Chondrocyte (in vitro differentiated cells): ENCODE measurements at places on chromosomes 12 and 14. TPM values are rescaled to one million over a fixed set of nuclear protein-coding genes. Genes with fewer than 3 reads are reported as not detected.
A peak's percentile ranks its signal among the peaks of the same experiment; 100 is the strongest.

The BEST3 gene
- total RNA-seq: 0.15 to 0.20 TPM in 2 of 3 replicates, not detected in the other

The KRT73 gene
- total RNA-seq: not detected in 3 replicates

The CIDEB gene
- not detected in 3 replicates for total RNA-seq

The GYS2 gene
- not detected in 3 replicates for total RNA-seq

The SLC5A8 gene
- total RNA-seq: not detected in 3 replicates

The IAPP gene
- not detected in 3 replicates for total RNA-seq

- peaks cover 40% of the 10 kb centered on the region for H3K36me3 ChIP-seq
- no peak overlapping the region for H3K27ac ChIP-seq
- peak; percentile 38 for DNase-seq
- H3K4me3 ChIP-seq: no peak overlapping the region
- H3K4me1 ChIP-seq: peaks cover 9% of the 10 kb centered on the region
Measured at GRCh38 chr12:112149596-112149995, 24.2 kb downstream of the TRAFD1 start.

- H3K36me3 ChIP-seq: no peaks in the 10 kb centered on the region
- H3K27ac ChIP-seq: peak overlapping the region; percentile 99
- peaks cover 16% of the 10 kb centered on the region for H3K4me1 ChIP-seq
Measured at GRCh38 chr12:121992059-121992879, 29.4 kb upstream of the BCL7A start.

DNA sequence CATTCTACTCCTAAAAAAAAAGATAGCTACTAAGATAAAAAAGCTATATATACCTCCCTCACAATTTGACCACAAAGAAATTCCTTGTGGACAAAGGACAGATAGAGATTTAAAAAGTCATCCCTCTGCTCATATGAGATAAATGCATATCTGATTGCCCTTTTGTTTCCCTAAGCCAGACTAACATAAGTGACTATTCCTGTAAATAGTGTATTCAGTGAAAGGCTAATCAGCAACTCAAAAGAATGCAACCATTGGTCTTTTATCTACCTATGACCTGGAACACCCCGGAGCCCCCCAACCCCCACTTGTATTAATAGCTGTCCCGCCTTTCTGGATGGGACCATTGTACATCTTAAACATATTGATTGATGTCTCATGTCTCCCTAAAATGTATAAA, 6.3 kb upstream of the TMPO start:
- H3K36me3 ChIP-seq: no peaks in the 10 kb centered on the region
- H3K4me3 ChIP-seq: no peak overlapping the region
- H3K27me3 ChIP-seq: no peaks in the 10 kb centered on the region

DNA sequence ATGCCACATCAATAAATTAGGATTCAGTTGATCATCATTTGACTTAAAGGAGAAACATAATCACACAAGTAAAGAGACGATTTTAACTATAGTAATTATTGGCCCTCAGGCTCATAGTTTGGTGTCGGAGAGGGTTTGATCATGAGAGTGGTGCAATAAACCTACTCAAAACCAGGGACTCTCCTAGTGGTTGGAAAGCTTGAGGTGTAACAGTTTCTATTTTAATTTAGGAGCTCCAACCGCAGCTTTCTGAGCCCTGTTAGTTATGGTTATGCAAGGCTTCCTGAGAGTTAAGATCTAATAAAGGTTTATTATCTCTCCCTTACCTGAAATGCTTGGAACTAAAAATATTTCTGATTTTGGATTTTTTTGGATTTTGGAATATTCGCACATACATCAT, 36.4 kb downstream of the TMTC2 start:
- no peaks in the 10 kb centered on the region for H3K4me1 ChIP-seq
- H3K27me3 ChIP-seq: no peaks in the 10 kb centered on the region
- no peak for DNase-seq
- no peak overlapping the region for H3K27ac ChIP-seq
- no peaks in the 10 kb centered on the region for H3K36me3 ChIP-seq
- H3K4me3 ChIP-seq: no peak overlapping the region

GRCh38 chr14:63474111-63474510, 69.1 kb downstream of the PPP2R5E start:
- no peaks in the 10 kb centered on the region for H3K36me3 ChIP-seq
- H3K4me1 ChIP-seq: peaks cover 30% of the 10 kb centered on the region
- H3K27ac ChIP-seq: no peak overlapping the region
- no peaks in the 10 kb centered on the region for H3K27me3 ChIP-seq
- no peak for DNase-seq
- H3K4me3 ChIP-seq: no peak overlapping the region

DNA sequence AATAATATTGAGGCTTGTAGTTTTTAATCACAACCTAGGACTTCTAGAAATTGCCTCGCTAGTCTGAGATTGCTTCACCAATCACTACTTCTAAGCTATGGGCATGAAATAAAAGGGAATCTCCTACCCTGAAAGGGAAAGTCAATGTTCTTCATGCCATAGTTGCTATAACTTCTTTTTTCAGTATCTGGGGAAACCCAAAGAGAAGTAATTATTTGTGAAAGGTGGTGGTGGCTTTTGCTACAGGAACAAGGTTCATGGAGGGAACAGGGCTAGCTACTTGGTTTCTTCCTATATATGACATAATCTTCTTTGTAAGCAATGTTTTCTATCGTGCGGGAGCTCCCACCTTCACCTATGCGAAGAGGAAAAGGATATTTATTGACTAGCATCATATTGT, 61.6 kb upstream of the DNM1L start:
- H3K4me3 ChIP-seq: no peak overlapping the region
- no peaks in the 10 kb centered on the region for H3K27me3 ChIP-seq
- no peak for DNase-seq
- H3K4me1 ChIP-seq: peaks cover 5% of the 10 kb centered on the region
- peaks cover 3% of the 10 kb centered on the region for H3K36me3 ChIP-seq

GRCh38 chr12:94179723-94180122, 31.3 kb downstream of the PLXNC1 start:
- H3K36me3 ChIP-seq: peaks cover 5% of the 10 kb centered on the region
- no peak overlapping the region for H3K4me3 ChIP-seq
- H3K4me1 ChIP-seq: peaks cover 18% of the 10 kb centered on the region
- DNase-seq: no peak
- H3K27me3 ChIP-seq: no peaks in the 10 kb centered on the region

GRCh38 chr14:96881713-96882112, 84.5 kb downstream of the VRK1 start:
- no peak for DNase-seq
- H3K36me3 ChIP-seq: no peaks in the 10 kb centered on the region
- H3K27me3 ChIP-seq: no peaks in the 10 kb centered on the region
- H3K4me3 ChIP-seq: no peak overlapping the region

DNA sequence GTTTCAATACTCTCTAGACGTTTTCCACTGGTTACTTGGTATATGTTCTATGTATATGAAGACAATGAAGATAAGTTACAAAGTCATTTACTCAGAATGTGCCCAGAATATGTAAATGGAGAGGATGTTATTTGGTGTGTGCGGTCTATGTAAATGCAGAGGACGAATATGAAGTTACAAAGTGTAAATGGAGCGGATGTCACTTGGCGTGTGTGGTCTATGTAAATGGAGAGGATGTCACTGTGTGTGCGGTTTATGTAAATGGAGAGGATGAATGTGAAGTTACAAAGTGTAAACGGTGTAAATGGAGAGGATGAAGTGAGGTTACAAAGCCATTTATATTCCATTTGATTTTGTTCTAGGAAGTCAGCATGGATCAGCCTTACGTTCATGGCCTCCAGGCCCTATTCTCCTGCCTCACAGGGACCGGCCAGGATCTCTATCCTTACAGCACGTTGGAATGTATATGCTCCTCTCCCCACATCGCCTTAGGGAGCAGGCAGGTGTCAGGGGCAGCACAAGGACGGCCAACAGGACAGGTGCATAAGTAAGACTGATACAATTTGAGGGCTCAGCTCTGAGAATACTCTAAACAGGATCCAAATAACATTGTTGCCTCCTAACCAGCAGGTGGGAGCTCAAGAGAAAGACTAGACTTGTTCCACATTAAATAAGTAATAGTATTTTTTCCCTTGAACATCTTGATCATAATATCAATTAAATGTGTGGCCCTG, 42.4 kb downstream of the GLRX5 start:
- no peaks in the 10 kb centered on the region for H3K36me3 ChIP-seq
- peaks cover 30% of the 10 kb centered on the region for H3K27me3 ChIP-seq
- no peaks in the 10 kb centered on the region for H3K4me1 ChIP-seq
- DNase-seq: no peak

- DNase-seq: no peak
- no peaks in the 10 kb centered on the region for H3K27me3 ChIP-seq
- H3K4me1 ChIP-seq: no peaks in the 10 kb centered on the region
- no peak overlapping the region for H3K4me3 ChIP-seq
Measured at GRCh38 chr12:92546635-92547348, 156.0 kb upstream of the PLEKHG7 start.

- H3K27me3 ChIP-seq: no peaks in the 10 kb centered on the region
- peaks cover 2% of the 10 kb centered on the region for H3K36me3 ChIP-seq
- H3K4me3 ChIP-seq: no peak overlapping the region
- H3K27ac ChIP-seq: no peak overlapping the region
- H3K4me1 ChIP-seq: peaks cover 28% of the 10 kb centered on the region
Measured at GRCh38 chr12:42420395-42420794, 94.4 kb downstream of the PPHLN1 start.

DNA sequence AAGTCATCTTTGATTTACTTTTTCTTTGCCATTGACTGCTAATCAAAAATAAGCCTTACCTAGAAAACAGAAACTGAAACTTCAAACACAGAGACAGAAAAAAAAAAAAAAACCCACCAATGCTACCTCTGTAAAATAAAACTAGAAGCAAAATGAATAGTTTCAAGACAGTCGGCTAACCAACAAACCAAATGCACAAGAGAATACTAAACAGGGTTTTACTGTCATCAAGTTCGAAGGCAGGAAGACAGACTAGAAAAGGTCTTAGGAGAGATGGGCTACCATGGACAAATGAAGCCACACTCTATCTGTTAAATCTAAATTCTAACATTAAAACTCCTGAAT, 59.5 kb downstream of the SEL1L start:
- H3K4me3 ChIP-seq: no peak overlapping the region
- H3K4me1 ChIP-seq: no peaks in the 10 kb centered on the region
- H3K27me3 ChIP-seq: no peaks in the 10 kb centered on the region
- DNase-seq: no peak
- no peak overlapping the region for H3K27ac ChIP-seq
- H3K36me3 ChIP-seq: peaks cover 18% of the 10 kb centered on the region

DNA sequence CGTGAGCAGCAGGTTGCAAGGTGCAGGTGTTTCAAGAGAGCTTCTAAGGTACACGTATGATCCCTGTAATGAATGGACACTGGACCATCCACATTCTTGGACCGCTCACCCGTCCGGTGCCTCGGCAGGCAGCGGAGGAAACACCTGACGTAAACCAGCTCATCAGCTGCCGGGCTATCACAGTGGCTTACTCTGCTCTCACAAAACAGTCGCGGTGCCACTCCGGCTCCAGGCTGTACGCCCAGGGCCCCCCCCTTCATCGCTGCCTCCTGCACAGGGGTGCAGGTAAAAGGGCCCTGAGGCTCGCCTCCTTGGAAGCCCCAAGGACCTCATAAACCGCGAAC, 436 bp downstream of the VPS33A start:
- H3K36me3 ChIP-seq: peaks cover 13% of the 10 kb centered on the region
- H3K4me1 ChIP-seq: peaks cover 20% of the 10 kb centered on the region
- no peak for DNase-seq
- peak overlapping the region; percentile 99 for H3K27ac ChIP-seq
- H3K4me3 ChIP-seq: peak overlapping the region; percentile 92
- H3K27me3 ChIP-seq: no peaks in the 10 kb centered on the region

GRCh38 chr12:19872621-19873540, 433.6 kb downstream of the AEBP2 start:
- DNase-seq: no peak
- no peak overlapping the region for H3K27ac ChIP-seq
- H3K27me3 ChIP-seq: no peaks in the 10 kb centered on the region
- H3K36me3 ChIP-seq: no peaks in the 10 kb centered on the region

DNA sequence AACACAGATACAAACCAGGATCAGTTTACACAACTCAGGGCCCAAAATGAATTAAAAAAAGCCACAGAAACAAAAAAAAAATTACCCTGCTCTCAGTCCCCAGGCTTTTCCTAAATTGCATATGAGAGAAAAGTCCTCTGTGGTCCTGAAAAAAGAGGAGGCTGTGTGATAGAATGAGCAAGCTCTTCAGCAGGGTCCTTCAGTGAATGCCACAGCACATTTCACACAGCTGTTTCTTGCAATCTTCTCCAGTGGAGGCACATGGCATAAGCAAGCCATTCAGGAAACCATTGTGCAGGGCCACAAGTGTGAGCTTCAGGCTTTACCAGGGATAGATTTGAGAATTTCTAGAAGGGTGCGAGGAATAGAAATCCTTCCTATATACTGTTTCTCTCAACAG, 168.5 kb downstream of the PPM1H start:
- no peak overlapping the region for H3K27ac ChIP-seq
- peaks cover 30% of the 10 kb centered on the region for H3K4me1 ChIP-seq
- peaks cover 12% of the 10 kb centered on the region for H3K36me3 ChIP-seq
- DNase-seq: no peak
- no peak overlapping the region for H3K4me3 ChIP-seq
- H3K27me3 ChIP-seq: no peaks in the 10 kb centered on the region

DNA sequence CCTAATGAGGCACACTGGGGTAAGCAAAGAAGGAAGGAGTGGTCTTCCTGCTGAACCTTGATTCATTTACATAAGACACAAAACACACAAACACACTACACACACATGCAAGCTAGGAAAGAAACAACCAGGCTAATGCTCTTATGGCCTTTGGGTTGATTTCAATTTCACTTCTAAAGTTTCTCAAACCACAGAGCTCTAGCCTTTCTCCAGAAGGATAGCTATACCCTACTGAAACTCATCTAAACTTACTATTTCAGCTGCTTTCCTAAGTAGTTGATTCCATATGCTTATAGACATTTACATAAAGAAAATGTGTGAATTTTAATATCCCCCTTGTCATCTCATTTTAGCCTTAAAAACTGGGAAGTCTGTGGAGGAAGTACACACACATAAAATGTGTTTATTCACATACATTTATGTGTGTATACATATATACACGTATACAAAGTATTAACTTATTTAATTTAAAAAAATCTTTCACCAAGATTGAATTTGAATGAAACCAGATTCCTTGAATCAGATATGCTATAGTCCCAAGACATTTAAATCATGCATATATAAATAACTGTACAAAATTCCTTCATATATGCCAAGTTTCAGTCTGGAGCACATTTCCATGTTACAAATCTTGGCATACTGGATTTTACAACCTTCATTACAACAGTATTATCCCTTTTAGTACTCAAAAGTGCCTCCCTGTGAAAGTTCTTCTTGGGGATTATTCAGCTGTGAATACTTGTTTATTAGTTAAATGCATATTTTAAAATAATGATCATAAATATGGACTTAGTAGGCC, 231.8 kb upstream of the NPAS3 start:
- H3K4me1 ChIP-seq: peaks cover 53% of the 10 kb centered on the region
- H3K36me3 ChIP-seq: no peaks in the 10 kb centered on the region
- H3K27ac ChIP-seq: no peak overlapping the region
- no peak for DNase-seq
- H3K4me3 ChIP-seq: no peak overlapping the region
- H3K27me3 ChIP-seq: no peaks in the 10 kb centered on the region

DNA sequence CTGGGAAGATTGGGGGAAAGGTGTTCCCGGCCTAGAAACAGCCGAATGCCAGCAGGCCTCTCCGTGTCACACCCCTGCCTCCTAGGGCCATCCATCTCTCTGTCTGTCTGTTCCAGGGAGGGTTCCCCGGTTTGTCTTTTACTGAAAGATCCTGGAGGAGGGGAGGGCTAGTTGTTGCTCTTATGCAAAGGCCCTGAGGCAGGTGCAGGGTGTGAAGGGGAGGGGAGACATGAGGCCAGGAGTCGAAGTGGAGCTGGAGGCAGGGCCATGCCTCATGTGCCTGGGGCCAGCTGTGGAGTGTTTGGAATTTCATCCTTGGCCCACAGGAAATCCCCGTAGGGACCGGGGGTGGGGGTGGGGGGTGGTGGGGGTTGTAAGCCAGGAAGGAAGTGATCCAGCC, 8.7 kb upstream of the RCOR1 start:
- H3K27ac ChIP-seq: no peak overlapping the region
- H3K27me3 ChIP-seq: no peaks in the 10 kb centered on the region
- H3K36me3 ChIP-seq: no peaks in the 10 kb centered on the region
- H3K4me3 ChIP-seq: no peak overlapping the region
